Ascending aorta (tissue), 2 donors: ENCODE measurements at places on chromosomes 11 and 22. TPM values are rescaled to one million over a fixed set of nuclear protein-coding genes. Genes with fewer than 3 reads are reported as not detected.

- no peak overlapping the region for H3K27ac ChIP-seq
- DNase-seq, result no peak
- H3K4me3 ChIP-seq, result no peak overlapping the region
- no peaks in the 10 kb centered on the region for H3K36me3 ChIP-seq
- H3K4me1 ChIP-seq, result no peaks in the 10 kb centered on the region
- no peaks in the 10 kb centered on the region for H3K27me3 ChIP-seq
Observed at GRCh38 chr22:36048911-36049677, 20.5 kb upstream of the RBFOX2 start.

- no peaks in the 10 kb centered on the region for H3K36me3 ChIP-seq
- H3K27ac ChIP-seq, result peak overlapping the region; percentile 46
- no peaks in the 10 kb centered on the region for H3K27me3 ChIP-seq
- no peak overlapping the region for H3K4me3 ChIP-seq
- peaks cover 32% of the 10 kb centered on the region for H3K4me1 ChIP-seq
- DNase-seq, result no peak
Observed at GRCh38 chr11:63609971-63610580, 4.2 kb downstream of the PLAAT3 start.

DNA sequence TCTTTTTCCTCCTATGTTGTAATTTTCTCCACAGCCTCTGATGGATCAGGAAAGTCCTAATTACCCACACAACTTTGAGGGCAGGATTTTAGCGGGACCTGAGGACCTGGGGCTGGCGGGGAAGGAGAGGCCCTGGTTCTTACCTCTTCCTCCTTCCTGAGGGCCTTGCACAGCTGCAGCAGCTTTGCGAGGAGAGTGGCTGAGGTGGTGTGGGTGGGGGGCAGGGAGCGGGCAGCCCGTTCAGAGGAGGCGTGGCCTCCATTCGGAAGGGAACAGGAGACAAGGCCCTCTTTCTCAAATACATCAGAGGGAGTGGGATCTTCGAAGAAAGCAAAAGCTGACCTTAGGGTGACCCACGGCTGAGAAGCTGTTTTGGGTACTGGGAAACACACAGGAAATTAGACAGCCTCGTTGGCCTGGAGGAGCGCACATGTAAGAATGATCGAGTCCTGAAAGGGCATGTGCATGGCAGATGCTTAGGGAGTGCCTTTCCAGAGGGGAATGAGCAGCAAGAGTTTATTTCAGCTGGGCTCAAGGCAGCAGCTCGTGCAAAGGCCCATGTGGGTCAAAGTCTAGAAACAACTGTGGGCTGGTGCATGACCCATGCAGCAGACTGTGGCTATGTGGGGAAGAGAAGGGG, 76.6 kb upstream of the NARS2 start:
- H3K4me1 ChIP-seq, result no peaks in the 10 kb centered on the region
- DNase-seq, result peak; percentile 31
- H3K4me3 ChIP-seq, result no peak overlapping the region
- H3K27me3 ChIP-seq, result no peaks in the 10 kb centered on the region
- no peak overlapping the region for H3K27ac ChIP-seq

DNA sequence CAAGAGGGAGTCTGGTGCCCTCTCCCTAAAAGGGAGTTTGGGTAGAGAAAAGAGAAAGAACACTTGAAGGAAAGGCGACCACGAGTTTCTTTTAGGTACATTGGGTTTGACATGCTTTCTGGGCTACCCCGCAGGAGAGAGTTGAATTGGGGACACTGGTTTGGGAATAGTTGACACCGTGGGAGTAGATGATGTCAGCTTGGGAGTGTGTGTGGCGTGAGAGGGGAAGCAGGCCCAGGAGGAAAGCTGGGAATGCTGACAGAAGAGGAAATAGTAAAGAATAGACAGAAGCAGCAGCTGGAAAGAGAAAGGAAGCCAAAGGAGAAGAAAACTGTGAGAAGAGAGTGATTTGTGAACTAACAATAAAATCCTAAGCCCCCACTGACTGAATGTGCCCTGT, 442.9 kb downstream of the DYNC2H1 start:
- H3K27me3 ChIP-seq, result no peaks in the 10 kb centered on the region
- DNase-seq, result no peak
- H3K4me1 ChIP-seq, result no peaks in the 10 kb centered on the region
- no peak overlapping the region for H3K4me3 ChIP-seq
- H3K36me3 ChIP-seq, result no peaks in the 10 kb centered on the region

GRCh38 chr11:36105743-36106581, 162.1 kb downstream of the LDLRAD3 start:
- no peaks in the 10 kb centered on the region for H3K4me1 ChIP-seq
- H3K27me3 ChIP-seq, result no peaks in the 10 kb centered on the region
- H3K36me3 ChIP-seq, result no peaks in the 10 kb centered on the region
- no peak overlapping the region for H3K27ac ChIP-seq

- H3K27ac ChIP-seq, result no peak overlapping the region
- no peaks in the 10 kb centered on the region for H3K4me1 ChIP-seq
- DNase-seq, result no peak
- no peaks in the 10 kb centered on the region for H3K36me3 ChIP-seq
Observed at GRCh38 chr11:19433367-19433766, 192.6 kb upstream of the E2F8 start.

Gene TMEM132A
- 18.9 TPM for total RNA-seq

Gene OR8D4
- total RNA-seq, result not detected

DNA sequence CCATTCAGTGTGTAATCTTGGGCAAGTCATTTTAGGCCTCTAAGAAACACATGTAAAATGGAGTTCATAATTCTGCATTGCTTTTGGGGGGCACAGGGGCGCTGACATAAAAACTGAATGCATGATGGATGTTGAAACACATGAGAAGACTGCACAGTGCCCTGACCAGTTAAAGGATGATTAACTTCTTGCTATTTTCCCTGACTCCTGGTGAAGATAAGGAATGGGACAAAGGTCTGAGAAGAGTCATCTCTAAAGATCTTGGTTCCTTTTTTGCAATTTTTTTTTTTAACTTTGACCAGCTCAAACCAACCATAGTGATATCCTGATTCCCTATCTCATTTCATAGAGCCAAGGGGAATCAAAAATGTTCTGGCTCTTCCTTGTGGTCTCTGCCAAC, 134.9 kb upstream of the TENM4 start:
- H3K27me3 ChIP-seq, result no peaks in the 10 kb centered on the region
- no peaks in the 10 kb centered on the region for H3K36me3 ChIP-seq
- H3K4me3 ChIP-seq, result no peak overlapping the region

- no peak for DNase-seq
- H3K27me3 ChIP-seq, result peaks cover 4% of the 10 kb centered on the region
- no peaks in the 10 kb centered on the region for H3K36me3 ChIP-seq
- no peak overlapping the region for H3K27ac ChIP-seq
Observed at GRCh38 chr11:1401656-1402221, 12.0 kb downstream of the BRSK2 start.

GRCh38 chr11:124123622-124124021, 8.4 kb downstream of the VWA5A start:
- no peaks in the 10 kb centered on the region for H3K4me1 ChIP-seq
- no peak overlapping the region for H3K4me3 ChIP-seq
- H3K27ac ChIP-seq, result no peak overlapping the region
- peaks cover 59% of the 10 kb centered on the region for H3K36me3 ChIP-seq

Gene PHF21B
- total RNA-seq, result not detected

DNA sequence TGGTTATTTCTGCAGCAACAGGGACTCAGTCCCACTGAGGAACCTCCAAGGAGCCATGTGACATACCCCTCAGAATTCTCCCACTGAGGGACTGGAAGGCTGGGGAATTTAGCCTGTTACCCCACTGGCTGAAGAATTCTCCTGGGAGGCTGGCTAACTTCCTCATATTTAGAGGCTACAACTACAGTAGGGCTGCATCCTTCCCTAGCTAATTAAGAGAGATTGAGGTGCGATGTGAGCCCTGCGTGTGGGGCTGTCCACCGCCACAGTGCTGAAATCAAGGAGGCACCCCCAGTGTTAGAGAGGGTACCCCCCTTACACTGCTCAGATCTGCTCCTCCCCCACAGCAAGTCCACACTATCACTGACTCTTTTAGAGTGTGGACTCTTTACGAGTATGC, 21.1 kb downstream of the EIF3F start:
- H3K4me3 ChIP-seq, result no peak overlapping the region
- no peak for DNase-seq
- H3K36me3 ChIP-seq, result no peaks in the 10 kb centered on the region
- H3K4me1 ChIP-seq, result no peaks in the 10 kb centered on the region
- H3K27me3 ChIP-seq, result no peaks in the 10 kb centered on the region

- peaks cover 4% of the 10 kb centered on the region for H3K4me1 ChIP-seq
- no peaks in the 10 kb centered on the region for H3K27me3 ChIP-seq
- DNase-seq, result no peak
- no peak overlapping the region for H3K27ac ChIP-seq
- H3K4me3 ChIP-seq, result no peak overlapping the region
Observed at GRCh38 chr11:35682230-35683173, 19.9 kb downstream of the TRIM44 start.

- H3K4me1 ChIP-seq, result no peaks in the 10 kb centered on the region
- no peaks in the 10 kb centered on the region for H3K27me3 ChIP-seq
- no peak overlapping the region for H3K4me3 ChIP-seq
Observed at GRCh38 chr11:104064034-104064630, 27.7 kb downstream of the DDI1 start.

- no peak overlapping the region for H3K4me3 ChIP-seq
- peaks cover 13% of the 10 kb centered on the region for H3K36me3 ChIP-seq
- no peak overlapping the region for H3K27ac ChIP-seq
- peaks cover 7% of the 10 kb centered on the region for H3K4me1 ChIP-seq
Observed at GRCh38 chr11:20011307-20011951, 148.8 kb downstream of the DBX1 start.

GRCh38 chr22:43723816-43724215, 88.3 kb downstream of the EFCAB6 start:
- no peak for DNase-seq
- H3K4me1 ChIP-seq, result peaks cover 3% of the 10 kb centered on the region
- no peak overlapping the region for H3K4me3 ChIP-seq
- no peaks in the 10 kb centered on the region for H3K27me3 ChIP-seq

DNA sequence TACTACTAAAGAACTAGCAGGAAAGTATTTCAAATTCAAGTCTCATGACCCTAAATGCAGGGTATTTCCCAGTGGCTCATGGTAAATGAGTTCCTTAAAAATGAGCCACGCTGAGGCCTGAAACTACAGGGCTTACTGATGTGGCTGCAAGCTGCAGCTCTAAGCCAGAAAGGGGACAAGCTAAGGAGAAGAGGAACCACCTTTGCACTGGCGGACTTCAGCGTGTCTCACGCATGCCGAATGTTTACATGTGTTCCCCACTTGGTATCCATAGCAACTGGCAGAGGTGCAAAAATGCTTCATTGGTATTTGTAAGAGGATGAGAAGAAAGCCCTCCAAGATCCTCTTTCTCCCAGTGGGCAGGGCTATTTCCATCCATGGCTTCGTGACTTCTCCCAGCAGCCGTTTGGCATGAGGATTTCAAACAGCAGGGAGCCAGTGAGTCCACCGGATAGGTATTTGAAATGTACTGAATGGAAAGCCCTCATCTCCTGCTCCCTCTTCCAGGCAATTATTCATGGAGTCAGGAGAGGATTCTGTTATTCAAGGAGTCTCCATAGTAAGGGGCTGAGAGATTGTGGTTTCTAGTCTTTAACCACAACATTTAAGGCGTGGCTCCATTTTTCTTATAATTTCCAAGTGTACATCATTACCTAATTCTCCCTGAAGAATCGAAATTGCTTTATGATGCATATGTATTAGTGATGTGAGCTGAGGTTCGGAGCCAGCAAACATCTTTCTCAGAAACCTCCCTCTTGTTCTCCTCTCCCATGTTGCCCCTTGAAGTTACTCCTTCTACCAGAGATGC, 55.3 kb upstream of the CD44 start:
- H3K36me3 ChIP-seq, result no peaks in the 10 kb centered on the region
- DNase-seq, result peak; percentile 50
- no peak overlapping the region for H3K4me3 ChIP-seq
- H3K27me3 ChIP-seq, result no peaks in the 10 kb centered on the region

GRCh38 chr11:57480409-57481137, 20.2 kb downstream of the RTN4RL2 start:
- H3K4me1 ChIP-seq, result peaks cover 16% of the 10 kb centered on the region
- H3K4me3 ChIP-seq, result no peak overlapping the region
- H3K36me3 ChIP-seq, result peaks cover 9% of the 10 kb centered on the region
- no peak overlapping the region for H3K27ac ChIP-seq
- H3K27me3 ChIP-seq, result peaks cover 6% of the 10 kb centered on the region

Gene SCUBE1
- 2.9 TPM for total RNA-seq

GRCh38 chr22:20196094-20196842, 45.4 kb upstream of the CCDC188 start:
- H3K27me3 ChIP-seq, result no peaks in the 10 kb centered on the region
- H3K4me1 ChIP-seq, result no peaks in the 10 kb centered on the region
- H3K4me3 ChIP-seq, result no peak overlapping the region
- no peak for DNase-seq

- H3K27ac ChIP-seq, result no peak overlapping the region
- H3K4me1 ChIP-seq, result no peaks in the 10 kb centered on the region
- no peak overlapping the region for H3K4me3 ChIP-seq
- peaks cover 72% of the 10 kb centered on the region for H3K36me3 ChIP-seq
- no peak for DNase-seq
Observed at GRCh38 chr22:31841078-31841827, 87.4 kb downstream of the DEPDC5 start.

- H3K4me1 ChIP-seq, result peaks cover 29% of the 10 kb centered on the region
- peak overlapping the region; percentile 99 for H3K27ac ChIP-seq
- H3K36me3 ChIP-seq, result peaks cover under 1% of the 10 kb centered on the region
- no peak for DNase-seq
- H3K27me3 ChIP-seq, result no peaks in the 10 kb centered on the region
Observed at GRCh38 chr11:65558930-65559509, 861 bp upstream of the LTBP3 start.

- no peaks in the 10 kb centered on the region for H3K27me3 ChIP-seq
- H3K4me1 ChIP-seq, result peaks cover 2% of the 10 kb centered on the region
- DNase-seq, result no peak
Observed at GRCh38 chr11:65187146-65187675, 5.5 kb downstream of the CAPN1 start.

- no peaks in the 10 kb centered on the region for H3K27me3 ChIP-seq
- H3K4me3 ChIP-seq, result no peak overlapping the region
- H3K27ac ChIP-seq, result no peak overlapping the region
- no peak for DNase-seq
- H3K4me1 ChIP-seq, result no peaks in the 10 kb centered on the region
- no peaks in the 10 kb centered on the region for H3K36me3 ChIP-seq
Observed at GRCh38 chr11:33585586-33586209, 114.9 kb downstream of the C11orf91 start.
